ENCODE measurements at places on chromosomes 11 and 22. TPM values are rescaled to one million over a fixed set of nuclear protein-coding genes. Genes with fewer than 3 reads are reported as not detected.

The PRODH gene
- polyA plus RNA-seq, result not detected

The OR51E2 gene
- not detected for polyA plus RNA-seq

The MS4A6A gene
- 4.1 TPM for polyA plus RNA-seq

The SERPING1 gene
- polyA plus RNA-seq, result not detected

The TPBGL gene
- polyA plus RNA-seq, result not detected

The RFPL1 gene
- not detected for polyA plus RNA-seq

The LARGE1 gene
- polyA plus RNA-seq, result 41.6 TPM

The MISFA gene
- polyA plus RNA-seq, result not detected

The MMP11 gene
- 21.7 TPM for polyA plus RNA-seq

The OR6T1 gene
- polyA plus RNA-seq, result not detected

The FOLH1 gene
- not detected for polyA plus RNA-seq

The PGA5 gene
- not detected for polyA plus RNA-seq

The GVQW3 gene
- 3.5 TPM for polyA plus RNA-seq

The NAV2 gene
- 1.1 TPM for polyA plus RNA-seq

The ALX4 gene
- not detected for polyA plus RNA-seq

The CBLIF gene
- polyA plus RNA-seq, result not detected

The DUSP8 gene
- 24.0 TPM for polyA plus RNA-seq

The EIF3M gene
- polyA plus RNA-seq, result 147 TPM

The MIAT gene
- polyA plus RNA-seq, result 7.4 TPM

The GAS2 gene
- 2.1 TPM for polyA plus RNA-seq

The MPPED2 gene
- polyA plus RNA-seq, result 0.91 TPM

The BTG4 gene
- not detected for polyA plus RNA-seq

The PLEKHA7 gene
- polyA plus RNA-seq, result 1.1 TPM

The MOV10L1 gene
- polyA plus RNA-seq, result not detected

The MAPK11 gene
- 9.9 TPM for polyA plus RNA-seq

The KRTAP5-2 gene
- not detected for polyA plus RNA-seq

The CCDC73 gene
- polyA plus RNA-seq, result not detected

The LRRC56 gene
- 11.8 TPM for polyA plus RNA-seq

The C22orf23 gene
- polyA plus RNA-seq, result not detected

The BACE1 gene
- 0.06 TPM for polyA plus RNA-seq

The CLDN5 gene
- polyA plus RNA-seq, result not detected

The SAA1 gene
- not detected for polyA plus RNA-seq

The RFPL2 gene
- polyA plus RNA-seq, result 0.09 TPM

The TPH1 gene
- 0.51 TPM for polyA plus RNA-seq

The TRIM22 gene
- 367 TPM for polyA plus RNA-seq

The CEP164 gene
- polyA plus RNA-seq, result 31.5 TPM

The PIH1D2 gene
- not detected for polyA plus RNA-seq

The PRR33 gene
- not detected for polyA plus RNA-seq

The ABTB2 gene
- polyA plus RNA-seq, result 0.30 TPM

The TMEM45B gene
- not detected for polyA plus RNA-seq

The IL18BP gene
- polyA plus RNA-seq, result 23.3 TPM

The BEST1 gene
- 0.42 TPM for polyA plus RNA-seq
